ENCODE measurements at places on chromosomes 5 and 9.
A peak's percentile ranks its signal among the peaks of the same experiment; 100 is the strongest.

- DNase-seq = no peak
These were observed 781 bp downstream of the NRG2 start for GRCh38 chr5:140042393-140042642.

DNA sequence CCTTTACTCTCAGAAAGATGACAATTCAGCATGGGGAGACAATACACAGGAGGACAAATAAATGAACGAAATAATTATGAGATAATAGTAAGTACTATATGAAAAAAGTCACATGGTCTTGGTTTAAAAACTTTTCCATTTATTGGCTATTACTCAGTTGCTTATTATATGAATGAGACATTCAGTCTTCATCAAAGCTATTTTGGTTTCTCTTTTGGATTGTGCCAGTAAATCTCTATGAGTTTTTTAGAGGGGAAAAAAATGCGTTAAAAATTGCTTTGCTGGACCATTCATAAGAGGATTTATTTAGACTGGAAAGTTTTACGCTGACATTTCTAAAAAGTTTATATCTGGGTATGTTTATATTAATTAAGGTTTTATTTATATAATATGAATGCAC lies 137.7 kb downstream of the AOPEP start:
- no peak for DNase-seq

DNA sequence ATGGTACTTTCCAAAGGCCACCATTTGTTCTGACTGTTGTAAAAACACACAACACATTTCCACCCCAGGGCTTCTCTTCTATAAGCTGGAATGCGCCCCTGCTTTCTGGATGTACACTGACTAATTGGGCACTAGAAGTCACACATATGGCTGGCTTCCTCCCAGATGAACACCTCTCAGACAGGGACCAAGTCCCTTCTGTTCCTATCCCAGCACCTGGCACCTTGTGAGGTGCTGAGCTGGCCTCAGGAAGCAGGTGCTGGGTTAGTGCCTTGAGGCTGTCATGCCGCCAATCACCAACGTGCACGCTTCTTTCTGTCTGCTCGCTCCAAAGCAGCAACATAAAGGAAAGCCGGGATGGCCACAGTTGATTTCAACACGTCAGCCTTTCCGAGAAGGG lies 93.2 kb downstream of the FSTL4 start:
- DNase-seq = no peak

DNA sequence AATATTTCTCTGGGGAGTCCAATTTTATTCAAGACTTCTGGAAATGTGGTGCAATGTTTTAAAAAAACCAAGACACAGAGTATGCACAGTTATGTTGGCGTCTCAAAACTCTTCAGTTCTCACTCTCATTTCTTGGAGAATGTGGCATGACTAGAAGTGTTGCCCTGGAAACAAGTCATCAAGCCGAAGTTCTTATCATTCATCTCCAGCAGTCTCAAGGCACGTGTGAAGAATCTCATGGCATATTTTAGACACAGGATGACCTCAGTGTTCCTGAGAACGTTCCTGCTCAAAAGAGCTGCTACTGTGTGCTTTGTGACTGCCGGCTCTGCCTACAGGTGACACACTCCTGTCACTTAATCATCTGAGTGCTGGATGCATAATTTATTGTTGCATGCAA lies 147.4 kb upstream of the IRX4 start:
- DNase-seq = no peak

DNA sequence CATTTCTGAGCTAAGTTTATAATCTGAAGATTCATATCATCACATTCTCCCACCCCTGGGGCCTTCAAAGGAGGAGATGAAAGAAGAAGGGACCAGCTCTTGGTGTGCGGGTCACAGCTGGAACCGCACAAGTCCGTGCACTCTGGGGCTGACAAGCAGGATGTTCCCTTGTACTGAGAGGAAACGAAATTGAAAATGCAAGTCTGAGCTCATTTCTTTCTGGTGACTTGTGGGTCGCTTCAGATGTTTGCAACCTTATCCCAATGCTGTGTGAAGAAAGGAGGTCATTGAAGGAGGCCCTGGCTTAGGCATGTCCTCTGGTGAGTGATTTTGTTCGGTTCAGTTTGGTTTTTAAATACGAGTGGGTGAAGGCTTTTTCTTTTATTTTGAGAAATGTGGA lies 59.6 kb downstream of the C9orf152 start:
- peak; percentile 33 for DNase-seq

DNA sequence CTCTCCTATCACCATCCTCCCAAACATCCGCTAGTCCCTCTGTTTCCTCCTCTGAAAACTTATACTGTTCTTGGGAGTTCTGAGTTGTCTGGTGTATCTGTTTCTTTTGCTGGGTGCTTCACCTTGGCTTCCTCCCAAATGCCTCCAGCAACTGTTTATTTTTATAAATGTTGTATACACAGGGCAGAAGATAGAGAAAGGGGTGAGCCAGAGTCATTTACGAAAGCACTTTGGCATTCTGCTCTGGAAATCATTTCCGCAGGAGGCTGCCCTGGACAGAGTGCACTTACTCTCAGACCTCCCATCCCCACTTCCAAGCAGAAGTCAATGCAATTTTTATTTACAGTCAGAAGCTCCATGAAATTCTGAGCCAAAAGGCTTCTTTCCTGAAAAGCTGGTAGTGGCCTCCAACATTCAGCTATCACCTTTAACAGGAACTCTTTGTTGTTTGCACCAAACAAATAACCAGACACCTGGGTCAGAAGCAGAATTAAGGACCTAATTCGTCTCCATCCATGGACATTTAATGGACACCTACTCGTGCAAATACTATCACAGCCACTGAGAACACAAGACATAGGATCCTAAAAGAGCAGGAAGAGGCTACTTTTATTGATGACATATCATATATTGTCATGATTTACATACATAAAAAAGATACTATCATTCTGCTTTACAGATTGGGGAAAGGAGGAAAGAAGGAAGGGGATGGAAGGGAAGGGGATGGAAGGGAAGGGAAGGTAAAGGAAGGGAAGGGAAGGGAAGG lies 229.5 kb upstream of the PAPPA start:
- DNase-seq = no peak

- no peak for DNase-seq
These were observed 4.0 kb downstream of the LPCAT1 start for GRCh38 chr5:1519631-1520210.

GRCh38 chr5:126472538-126472889 lies 49.3 kb downstream of the GRAMD2B start:
- no peak for DNase-seq

DNA sequence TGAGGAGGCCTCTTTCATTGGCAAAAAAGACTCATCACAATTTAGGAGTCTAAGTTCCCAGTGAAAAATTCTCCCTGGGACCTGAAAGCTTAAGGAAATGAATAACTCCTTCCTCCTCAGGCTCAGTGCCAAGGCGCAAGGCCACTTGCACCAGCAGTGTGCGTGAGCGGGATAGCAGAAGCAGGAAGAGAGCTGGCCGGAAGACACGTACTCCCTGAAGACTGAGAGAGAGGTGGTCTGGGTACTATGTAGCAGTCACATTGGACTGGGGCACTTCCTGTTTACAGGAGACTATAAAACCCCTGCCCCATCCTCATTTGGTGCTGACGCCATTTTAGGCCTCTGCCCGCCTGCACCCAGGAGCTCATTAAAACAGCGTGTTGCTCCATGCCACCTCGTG lies 66.3 kb upstream of the IL33 start:
- DNase-seq = no peak

GRCh38 chr9:90965226-90966030 lies 163.8 kb downstream of the SYK start:
- no peak for DNase-seq

DNA sequence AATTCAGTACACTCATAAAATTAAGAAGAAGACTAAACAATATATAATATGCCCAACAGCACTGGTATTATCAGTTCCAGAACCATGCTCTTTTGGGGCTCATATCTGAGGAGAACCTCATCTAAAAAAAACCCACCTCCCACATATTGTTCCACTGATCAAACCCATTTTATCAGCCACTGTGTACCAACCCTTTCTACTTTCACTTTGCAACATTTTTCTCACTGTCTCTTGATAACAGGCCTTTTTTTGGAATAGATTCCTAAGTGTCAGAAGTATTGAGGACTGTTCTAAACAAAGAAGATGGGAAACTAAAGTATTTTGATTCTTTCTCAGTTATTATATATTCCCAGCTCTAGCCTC lies 173.2 kb downstream of the GABRB2 start:
- DNase-seq = no peak

DNA sequence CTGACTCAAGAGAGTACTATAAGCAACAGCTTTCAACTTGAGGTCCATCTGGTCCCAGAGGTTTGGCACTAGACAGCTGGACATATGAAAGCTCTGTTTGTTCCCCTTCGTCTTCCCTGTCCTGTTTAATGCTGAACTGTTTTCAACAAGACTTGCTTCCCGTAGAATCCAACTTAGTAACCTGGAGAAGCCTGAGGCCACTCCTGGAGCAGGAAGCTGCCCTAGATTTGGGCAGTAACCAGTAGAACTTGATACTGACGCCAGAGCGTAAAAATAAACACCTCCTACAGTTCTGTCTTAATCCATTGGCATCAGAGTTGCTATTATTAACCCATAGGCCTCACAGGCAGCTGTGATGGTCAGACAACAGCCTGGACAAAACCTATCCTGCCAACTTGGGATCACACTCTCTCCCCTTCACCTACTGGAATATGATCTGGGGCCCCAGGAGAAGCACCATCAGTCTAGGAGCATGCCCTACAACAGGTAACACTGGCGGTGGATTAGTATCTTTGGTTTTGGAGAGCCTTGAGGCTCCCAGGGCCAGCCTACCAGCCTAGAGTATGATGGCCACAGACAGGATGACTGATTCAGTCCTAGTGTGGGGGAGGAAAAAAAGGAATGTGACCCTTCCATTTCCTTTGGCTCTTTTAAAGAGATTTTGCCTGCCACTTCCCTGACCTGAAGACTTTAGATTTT lies 29.2 kb downstream of the RUSC2 start:
- no peak for DNase-seq

DNA sequence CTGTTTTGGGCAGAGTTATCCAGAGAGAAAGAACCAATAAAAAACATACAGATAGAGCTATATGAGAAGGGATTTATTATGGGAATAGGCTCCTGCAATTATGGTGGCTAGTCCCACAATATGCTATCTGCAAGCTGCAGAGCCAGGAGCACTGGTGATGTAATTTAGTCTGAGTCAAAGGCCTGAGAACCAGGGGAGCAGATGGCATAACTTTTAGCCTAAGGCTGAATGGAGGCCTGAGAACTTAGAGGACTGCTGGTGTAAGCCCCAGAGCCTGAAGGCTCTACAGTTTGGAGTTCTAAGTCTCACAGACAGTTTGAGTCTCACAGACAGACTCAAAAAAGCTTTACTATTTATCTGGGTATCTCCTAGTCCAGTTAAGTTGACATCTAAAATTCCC lies 263.8 kb downstream of the FBXL7 start:
- no peak for DNase-seq

DNA sequence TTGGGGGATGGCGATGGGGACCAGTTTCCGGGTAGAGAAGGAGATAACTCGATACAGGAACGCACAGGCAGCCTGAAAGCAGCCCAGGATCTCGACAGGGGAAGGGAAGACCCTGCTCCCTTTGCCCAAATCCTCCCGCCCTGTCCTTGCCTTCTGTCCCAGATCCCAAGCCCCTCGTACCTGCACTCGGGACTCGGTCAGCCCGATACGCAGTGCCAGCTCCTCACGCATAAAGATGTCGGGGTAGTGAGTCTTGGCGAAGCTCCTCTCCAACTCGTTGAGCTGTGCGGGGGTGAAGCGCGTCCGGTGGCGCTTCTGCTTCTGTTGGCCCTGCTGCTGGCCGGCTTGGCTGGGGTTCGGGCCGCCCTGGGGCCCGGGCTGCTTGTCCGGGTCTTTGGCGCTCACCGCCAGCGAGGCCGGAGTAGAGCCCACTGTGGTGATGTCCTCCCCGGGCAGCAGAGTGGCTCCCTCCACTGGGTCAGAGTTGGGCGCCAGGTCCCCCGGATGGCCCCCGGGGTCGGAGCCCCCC lies 1.8 kb downstream of the OTP start:
- DNase-seq = no peak

DNA sequence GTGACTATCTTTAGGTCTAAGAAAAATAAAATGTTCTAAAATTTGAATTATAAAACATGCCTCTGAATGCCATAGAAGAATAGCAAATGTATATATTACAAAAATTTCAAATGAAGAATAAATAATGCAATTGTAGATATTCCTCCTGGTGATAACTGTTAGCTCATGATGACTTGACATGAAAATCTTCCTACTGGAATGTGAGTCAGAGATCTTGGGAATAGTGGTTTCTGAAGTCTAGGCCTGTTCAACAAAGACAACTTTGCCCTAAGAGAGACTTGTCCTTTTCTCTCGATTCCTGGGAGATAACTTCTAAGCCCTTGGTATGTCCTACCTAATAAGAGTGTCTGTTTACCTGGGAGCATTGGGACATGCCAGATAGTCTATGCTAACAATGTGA lies 746.3 kb upstream of the RIOK2 start:
- no peak for DNase-seq

DNA sequence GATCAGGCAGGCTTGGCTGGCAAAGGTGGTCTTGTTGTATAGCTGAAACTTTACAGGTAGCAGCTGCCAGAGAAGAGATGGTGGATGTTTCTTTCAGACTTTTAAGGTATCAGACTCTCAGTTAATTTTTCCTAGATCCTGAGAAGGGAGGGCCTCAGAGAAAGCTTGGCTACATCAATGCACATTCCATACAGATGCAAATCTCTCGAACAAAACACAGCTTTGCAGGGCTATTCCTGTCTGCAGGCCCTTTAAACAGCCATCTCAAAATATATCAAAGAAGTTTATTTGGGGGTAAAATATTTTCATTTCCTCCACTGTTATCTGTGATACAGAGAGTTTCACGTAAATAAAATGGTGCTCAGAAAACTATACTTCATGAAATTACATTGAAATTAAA lies 1584.4 kb downstream of the EFNA5 start:
- no peak for DNase-seq

DNA sequence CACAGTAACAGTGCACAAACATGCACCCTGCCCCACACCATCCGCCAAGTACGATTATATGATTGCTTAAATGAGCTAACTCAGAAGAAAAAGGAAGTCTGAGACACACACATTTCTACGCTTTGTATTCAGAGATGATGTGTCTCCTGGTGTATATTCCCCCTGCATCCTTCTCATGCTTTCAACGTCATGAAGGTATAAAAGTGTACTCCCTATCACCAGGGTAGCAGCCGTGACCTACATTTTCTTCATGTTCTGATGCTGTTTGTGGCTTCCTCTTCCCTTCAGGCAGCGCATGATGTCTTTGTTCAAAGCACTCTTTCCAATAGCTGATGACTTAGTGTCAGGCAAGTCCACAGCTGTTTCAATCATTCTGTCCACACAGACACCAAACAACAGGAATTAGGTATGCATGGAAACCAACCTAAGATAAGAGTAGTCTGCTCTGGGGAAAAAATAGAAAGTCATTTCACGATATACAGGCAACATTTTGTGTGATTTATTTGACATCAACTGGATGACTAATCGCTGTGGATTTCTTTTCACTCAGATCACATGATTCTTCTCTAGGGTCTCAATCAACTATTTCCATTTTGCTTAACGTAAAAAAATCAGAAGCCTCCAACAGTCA lies 269.4 kb upstream of the PTGER4 start:
- DNase-seq = peak; percentile 91

DNA sequence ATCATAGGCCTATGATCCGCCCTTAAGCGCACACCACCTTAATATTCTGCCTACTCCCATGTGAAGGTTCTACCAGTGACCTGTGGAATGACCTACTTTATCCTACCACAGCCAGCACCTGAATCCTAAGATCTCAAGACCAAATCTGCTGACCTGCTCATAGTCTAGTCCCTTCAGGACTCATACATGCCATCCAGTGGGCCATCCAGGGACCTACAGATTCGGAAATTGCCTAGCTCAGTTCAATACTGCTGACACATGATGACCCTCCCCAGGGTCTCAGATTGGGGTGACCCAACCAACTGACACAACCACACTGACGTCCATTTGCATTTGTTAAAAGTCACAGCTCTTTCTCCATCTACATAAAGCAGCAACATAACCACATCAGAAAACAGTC lies 443.8 kb upstream of the ST8SIA4 start:
- DNase-seq = no peak

Measured in CD14-positive monocyte (primary cell).